ENCODE measurements at places on chromosomes 12 and 14.

DNA sequence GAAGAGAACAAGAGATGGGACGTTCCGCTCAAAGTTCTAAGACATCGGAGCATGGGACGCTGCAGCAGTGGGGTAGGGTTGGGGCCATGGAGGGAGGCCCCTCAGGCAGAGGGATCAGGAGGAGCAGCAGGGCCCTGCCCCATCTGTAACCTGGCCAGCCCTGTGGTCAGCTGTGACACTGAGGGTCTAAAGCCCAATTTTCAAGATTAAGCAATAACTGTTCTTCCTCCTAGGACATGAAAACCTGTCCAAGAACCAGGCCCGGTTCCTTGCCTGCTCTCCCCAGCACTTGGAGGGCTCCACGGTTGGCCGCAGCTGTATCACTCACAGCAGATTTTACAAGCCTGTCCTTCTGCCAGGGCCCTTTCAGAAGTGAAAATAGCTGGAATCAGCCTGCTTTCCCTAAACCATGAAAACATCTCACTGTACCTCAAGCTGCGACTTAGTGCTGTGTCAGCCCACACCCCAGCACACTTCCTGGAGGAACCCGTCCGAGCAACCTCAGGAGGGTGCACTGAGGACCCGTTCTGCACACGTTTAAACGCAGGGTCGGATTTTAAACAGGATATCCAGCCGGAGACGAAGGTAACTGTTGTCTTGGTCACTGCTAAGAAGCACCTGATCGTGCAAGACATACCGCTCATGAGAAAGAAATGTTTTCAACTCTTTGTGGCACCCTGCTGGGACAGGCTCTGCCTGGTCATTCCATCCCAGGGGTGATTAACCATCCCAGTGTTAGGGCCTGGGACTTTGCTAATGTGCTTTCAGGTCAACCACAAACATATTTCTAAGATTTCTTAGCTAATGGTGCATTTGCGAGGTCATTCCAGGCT, 201.9 kb upstream of the DIO3 start:
- DNase-seq: no peak

- no peak for DNase-seq
These were observed 2.1 kb upstream of the USP44 start for GRCh38 chr12:95553197-95553943.

- DNase-seq: no peak
These were observed 705.0 kb upstream of the SEL1L start for GRCh38 chr14:82238649-82239048.

- DNase-seq: no peak
These were observed 251.3 kb downstream of the ALX1 start for GRCh38 chr12:85531341-85531740.

GRCh38 chr12:42442311-42442759, 116.4 kb downstream of the PPHLN1 start:
- no peak for DNase-seq

- DNase-seq: no peak
These were observed 584.1 kb downstream of the VRK1 start for GRCh38 chr14:97381309-97381708.

GRCh38 chr12:113854385-113855142, 111.6 kb downstream of the RBM19 start:
- no peak for DNase-seq

- DNase-seq: no peak
These were observed 10.2 kb downstream of the TBX5 start for GRCh38 chr12:114395755-114396152.

DNA sequence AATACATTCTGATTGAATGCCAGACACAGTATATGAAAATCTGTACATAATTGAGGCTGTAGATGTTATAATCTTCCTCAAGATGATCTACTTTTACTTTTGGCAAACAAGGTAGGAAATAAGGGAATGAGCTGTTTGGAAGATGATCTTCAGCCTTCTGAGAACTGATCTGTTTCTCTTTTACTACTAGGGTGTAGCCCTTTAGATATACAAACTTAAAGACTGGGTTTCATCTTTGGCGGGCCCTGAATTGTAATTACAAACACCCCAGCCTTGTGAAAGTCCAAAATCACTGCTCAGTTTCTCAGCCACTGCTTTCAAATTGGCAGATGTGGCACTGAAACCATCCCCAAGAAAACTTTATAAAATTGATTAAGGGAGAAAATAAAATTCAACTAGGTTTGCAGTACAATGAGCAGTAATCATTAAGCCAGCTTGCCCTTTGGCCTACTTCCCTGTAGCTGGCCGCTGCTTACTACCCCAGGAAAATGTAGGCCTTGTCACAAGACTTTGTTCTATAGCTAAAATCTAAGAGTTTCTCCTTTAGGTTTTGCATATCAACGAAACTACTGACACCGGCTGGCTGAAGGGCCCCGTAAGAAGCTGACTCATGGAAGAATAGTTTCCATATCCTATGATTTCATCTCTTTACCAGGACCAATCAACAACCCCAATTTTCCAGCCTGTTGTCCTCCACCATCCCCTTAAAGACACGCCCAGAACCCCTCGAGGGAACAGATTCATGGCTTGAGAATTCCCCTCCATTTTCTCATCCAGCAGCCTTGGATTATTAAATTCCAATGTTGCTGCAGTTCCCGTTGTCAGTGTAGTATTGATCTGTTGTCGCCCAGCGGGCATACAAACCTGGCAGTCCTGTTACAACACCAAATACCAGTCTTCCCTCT, 210.8 kb downstream of the PCNX1 start:
- no peak for DNase-seq

- DNase-seq: no peak
These were observed 6.0 kb downstream of the DMAC2L start for GRCh38 chr14:50318031-50318626.

GRCh38 chr14:92500491-92500941, 13.1 kb upstream of the RIN3 start:
- no peak for DNase-seq

DNA sequence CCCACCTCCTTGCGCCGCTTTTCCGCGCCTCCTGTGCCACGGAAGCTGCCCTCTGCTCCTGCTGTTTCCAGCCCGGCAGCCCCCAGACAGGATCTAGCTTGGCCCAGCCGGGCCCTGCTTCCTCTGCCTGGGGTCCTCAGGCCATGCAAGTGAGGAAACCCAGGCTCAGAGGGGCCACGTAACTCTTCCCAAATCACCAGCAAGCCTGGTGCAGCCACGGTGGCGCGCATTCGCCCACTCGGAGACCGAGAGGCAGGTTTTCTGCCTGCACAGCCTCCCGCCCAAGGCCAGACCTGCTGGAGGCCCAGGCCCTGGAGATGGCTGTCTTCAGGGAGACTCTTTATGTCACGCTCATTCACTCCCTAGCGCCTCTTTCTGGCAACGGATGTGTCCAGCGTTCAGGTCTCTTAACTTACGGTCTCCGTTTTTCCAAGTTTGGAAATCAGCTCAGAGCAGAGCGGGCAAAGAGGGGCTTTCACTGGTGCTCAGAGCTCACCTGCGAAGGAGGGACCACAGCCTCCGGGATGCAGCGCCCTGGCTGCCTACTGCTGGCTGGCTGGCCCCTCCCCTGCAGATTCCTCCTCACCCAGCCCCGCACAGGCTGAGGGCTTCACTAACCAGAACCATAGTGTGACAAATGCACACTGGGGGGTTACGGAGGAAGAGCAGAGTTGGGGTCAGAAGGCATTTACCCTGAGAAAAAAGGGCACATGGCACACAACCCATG, 20.6 kb upstream of the CEP170B start:
- no peak for DNase-seq

DNA sequence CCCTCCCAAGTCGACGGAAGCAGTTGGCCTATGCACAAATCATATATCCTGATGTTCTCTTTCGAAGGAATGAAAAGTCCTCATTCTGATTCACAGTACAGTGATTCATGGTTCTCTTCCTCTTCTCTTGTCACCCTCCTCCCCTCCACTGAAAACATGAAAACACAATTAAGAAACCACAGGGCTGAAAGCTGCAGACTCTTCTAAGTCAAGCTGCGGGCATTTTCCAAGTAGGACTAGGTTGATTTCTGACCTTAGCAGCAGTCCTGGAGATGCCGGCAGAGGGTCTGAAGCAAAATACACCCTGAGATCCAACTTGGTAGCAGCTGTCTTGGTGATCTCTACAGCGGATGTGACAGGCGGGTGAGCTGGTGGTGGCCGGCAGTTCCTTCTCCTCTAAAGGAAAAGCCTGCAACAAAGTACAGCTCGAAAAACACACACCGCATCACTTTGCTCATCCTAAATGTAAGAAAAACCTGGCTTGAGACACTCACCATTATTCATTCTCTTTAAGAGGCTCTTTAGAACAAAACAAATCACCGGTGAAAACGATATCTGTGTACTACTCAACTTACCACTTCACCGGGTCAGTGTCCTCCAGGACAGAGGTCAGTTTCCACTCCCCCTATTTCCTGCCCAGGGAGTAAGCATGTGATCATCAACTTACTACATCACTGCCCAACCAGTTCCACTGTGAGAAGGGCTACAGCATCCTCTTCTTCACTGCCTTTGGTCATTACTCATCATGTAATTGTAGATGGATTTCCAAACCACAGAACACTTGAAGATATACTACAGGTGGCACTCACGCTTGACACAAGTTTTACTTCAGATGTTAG, 6.0 kb downstream of the TMCC3 start:
- DNase-seq: no peak

- DNase-seq: no peak
These were observed 281.8 kb downstream of the KSR2 start for GRCh38 chr12:117686911-117687377.

GRCh38 chr12:21938879-21939278, 2.3 kb downstream of the ABCC9 start:
- DNase-seq: no peak

- DNase-seq: no peak
These were observed 21.1 kb upstream of the ADAM20 start for GRCh38 chr14:70555890-70556289.

DNA sequence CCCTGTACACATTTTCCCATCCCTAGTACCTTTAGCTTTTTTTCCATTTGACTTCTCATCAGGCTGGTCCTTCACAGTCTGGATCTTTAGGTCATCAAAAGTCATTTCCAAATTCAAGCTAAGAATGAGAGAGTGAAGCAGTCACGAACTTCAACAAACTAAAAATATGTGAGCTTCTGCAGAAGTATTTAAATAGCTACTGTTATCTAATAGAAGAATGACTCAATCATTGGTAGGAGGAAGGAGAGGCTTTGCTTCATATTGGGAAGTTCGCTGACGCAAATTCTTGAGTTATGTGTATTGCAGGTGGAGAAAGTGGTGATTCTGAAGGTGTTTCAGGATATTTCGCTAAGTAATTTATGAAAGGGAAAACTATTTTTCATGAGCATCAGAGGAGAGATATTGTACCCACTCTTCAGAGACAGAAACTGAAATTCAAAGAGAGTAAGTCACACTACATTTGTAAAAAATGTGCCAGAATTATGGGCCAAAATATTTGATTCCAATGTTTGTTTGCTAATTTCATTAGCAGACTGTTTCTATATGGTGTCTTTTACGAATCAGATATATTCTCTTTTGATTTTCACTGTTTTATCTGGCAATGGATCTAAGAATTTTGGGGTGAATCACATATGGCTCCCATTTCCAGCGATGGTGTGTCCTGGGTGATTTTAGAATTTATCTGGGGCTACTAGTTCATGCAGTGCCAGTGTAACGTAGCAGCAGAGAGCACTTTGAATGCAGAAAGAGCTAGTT, at the start of gene OLR1:
OLR1 (minus strand) TSS at position 160 of the 756 bp plus-strand sequence; CDS start at position 105, 55 bp downstream.
- DNase-seq: no peak

GRCh38 chr14:30990770-30991169, 34.7 kb upstream of the AP4S1 start:
- no peak for DNase-seq

DNA sequence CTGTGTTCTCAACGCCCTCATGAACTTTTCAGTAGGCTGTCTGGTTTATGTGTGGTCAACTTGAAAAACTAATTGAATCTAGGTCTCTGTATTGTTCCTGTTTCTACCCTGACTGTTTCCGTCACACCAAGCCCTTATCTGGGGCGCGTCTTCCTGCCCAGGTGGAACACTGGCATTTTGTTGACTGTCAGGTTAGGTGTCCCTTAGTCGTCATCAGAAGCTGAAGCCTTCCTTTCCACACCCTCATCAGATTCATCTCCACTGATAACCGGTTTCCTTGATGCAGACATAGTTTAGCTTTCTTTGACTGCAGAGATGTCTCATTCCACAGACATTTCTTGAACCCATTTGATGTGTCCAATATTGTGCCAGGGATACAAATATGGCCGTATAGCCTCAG, 96.5 kb downstream of the DUSP16 start:
- DNase-seq: no peak

DNA sequence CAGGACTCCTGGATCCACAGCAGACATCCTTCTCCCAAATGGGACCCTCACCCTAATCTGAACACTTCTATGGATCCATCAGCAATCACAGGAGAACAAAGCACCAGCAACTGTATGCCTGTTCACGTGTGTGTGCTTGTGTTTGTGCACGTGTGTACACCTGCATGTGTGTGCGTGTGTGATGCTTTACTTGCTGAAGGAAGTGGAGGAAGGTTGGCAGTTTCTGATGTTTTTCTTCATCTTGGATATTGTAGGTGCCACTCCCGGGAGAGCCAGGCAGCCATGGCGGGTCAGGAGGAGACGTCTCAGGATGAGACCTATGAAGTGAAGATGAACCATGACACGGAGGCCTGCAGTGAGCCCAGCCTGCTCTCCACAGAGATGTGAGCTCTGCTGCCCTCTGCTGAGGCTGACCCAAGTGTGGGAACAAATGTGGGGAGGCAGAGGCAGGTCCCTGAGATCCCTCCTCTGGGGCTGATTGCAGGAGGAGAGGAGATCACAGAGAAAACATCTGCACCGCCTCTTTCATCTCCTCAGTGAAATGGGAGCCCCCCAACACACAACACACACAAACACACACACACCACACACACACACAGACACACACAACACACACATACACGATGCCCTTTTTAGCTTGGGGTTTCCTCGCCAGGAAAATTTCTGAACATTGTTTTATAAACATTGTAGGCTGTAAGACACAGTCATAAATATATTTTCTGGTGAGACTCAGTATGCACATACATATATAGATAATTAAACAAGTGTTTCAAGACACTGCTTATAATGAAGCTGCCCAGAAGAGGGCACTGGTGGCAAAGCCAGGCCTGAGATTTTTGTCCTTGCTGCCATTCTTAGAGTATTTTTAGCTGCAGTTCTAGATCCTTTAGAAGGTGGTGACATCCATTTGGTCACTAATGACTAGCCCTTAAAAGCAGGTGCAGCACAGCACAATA, 112.2 kb upstream of the FKBP4 start:
- DNase-seq: peak; percentile 16

- peak; percentile 54 for DNase-seq
These were observed 7.1 kb upstream of the MRPL52 start for GRCh38 chr14:22822571-22823098.

- DNase-seq: no peak
These were observed 308.7 kb upstream of the DIO3 start for GRCh38 chr14:101252443-101253214.

DNA sequence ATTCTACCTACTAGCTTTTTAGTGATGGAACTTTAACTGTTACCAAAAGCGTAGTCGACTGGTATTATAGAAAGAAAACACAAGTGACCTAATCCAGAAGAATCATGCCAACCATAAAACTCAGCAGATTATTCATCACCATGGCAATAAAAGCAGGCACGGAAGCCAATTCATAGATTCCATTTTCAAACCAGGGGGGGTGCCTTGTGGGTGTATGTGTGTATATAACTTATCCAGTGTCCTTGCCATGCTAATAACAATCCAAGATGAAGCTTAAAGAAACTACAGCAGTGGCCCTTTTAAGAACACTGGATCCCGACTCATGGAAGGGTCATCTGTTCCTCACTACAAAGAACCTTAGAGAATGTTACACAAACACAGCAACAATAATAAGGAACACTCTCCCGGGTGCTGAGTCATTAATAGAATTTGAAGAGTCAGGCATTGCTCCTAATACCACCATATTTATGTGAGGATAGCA, 61.0 kb downstream of the EPS8 start:
- no peak for DNase-seq
